ENCODE measurements at places on chromosomes 16 and 17. TPM values are rescaled to one million over a fixed set of nuclear protein-coding genes. Genes with fewer than 3 reads are reported as not detected.

DNA sequence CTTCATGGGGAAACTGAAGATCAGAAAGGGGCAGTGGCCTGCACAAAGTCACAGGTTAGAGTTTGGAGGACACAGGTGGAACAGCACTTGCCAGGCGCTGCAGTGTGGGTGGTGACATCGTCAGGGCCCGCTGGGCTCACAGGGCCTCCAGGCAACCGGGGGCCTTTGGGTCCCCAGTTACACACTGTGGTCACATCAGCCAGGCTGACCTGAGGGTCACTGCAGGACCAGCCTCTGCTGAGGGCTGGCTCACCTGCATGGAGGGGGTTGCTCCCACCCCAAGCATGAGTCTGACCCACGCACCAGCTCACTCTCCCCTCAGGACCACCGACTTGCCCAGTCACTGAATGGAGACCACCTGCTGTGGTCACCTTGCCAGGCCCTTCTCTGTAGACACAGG lies 17.0 kb downstream of the FOXN1 start:
- no peak for DNase-seq

DNA sequence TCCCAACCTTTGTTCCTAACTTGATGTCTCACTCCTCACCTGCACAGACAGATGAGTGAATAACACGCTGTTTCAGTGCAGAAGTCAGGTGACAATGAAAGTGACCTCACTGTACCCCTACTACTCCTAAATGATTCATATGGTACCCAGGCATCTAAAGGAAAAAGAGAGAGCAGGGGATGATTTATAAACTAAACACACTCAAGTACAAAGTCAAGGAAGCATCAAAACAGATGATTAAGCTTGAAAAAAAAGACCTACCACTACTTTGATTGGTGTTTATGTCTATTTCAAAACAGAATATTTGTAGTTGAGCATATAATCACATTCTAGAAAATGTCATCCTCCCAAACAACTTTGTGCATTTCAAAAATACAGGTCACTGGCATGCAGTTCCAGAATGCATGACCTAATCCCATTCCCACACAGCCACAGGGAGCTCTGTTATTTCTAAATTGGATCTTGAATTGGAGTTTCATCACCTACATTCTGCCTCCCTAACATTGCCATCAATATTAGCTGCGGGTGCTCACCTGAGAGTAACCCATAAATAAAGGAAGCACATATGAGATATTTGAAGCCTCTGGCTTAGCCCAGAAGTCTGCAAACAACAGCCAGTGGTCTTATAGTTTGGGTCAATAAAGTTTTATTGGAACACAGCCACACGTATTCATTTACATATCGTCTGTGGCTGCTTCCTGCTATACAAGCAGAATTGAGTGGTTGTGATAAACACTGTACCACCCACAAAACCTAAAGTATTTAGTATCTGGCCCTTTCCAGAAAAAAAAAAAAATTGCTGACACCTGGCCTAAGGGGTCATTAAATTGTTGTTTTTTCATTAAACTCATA lies 14.0 kb downstream of the HS3ST3A1 start:
- peak; percentile 44 for DNase-seq

DNA sequence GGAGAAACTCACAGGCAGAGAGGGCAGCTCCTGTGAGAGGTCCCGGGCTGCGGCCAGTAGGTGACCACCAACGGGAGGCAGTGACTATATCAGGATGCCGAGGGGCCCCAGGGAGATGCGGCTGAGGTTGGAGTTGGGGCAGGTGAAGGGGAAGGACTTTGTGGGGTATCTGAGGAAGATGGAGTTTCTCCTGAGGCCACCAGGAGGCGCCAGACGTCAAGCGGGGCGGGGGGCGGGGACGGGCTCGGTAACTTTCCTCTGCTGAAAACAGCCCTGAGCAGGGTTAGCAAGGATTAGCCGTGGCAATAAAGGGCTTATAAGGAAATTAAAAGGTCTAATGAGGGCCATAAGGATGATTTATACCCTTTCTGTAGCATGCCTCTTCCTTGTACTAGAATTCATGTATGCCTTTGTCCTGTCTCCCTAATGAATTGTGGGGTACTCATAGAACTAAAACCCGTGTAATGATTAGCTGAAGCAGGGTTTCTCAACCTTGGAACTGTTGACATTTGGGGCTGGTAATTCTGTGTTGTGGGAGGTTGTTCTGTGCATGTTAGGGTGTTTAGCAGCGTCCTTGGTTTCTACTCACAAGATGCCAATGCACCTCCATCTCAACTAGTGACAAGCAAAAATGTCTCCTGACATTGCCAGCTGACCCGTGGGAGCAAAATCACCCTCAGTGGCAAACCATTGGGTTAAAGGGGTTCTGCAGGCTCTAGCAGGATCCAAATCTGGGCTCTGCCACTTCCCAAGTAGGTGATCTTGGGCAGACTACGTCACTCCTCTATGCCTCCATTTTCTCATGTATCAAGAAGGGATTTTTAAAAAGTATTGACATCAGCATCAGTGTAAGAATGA lies 74.8 kb upstream of the GRIN2A start:
- no peak for DNase-seq

GRCh38 chr16:50573279-50573678 lies 25.1 kb downstream of the NKD1 start:
- no peak for DNase-seq

GRCh38 chr16:31487720-31488467 lies 5.0 kb downstream of the SLC5A2 start:
- DNase-seq, result no peak

- DNase-seq, result peak; percentile 47
Measured at GRCh38 chr16:51146256-51146924, 4.7 kb downstream of the SALL1 start.

- no peak for DNase-seq
Measured at GRCh38 chr17:1545618-1546017, 17.0 kb downstream of the PITPNA start.

- no peak for DNase-seq
Measured at GRCh38 chr16:77491091-77491490, 56.3 kb upstream of the ADAMTS18 start.

GRCh38 chr16:53948734-53949430 lies 244.9 kb downstream of the FTO start:
- DNase-seq, result no peak

- DNase-seq, result no peak
Measured at GRCh38 chr17:75596320-75597087, 8.9 kb downstream of the MYO15B start.

DNA sequence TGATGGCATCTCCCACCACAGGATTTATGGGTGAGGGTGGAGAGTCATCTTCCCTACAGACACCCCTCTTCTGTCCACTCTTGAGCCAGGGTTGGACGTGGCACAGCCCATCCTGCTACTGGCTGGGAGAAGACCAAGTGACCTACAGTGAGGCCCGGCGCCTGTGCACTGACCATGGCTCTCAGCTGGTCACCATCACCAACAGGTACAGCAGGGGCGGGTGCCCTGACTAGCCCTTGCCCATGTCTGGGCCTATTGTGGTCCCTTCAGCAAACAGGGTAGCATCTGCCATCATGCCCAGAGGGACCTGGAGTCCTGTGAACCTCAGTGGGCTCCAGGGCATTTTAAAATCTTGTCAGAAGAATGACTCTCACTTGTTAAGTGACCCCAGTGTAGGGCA lies 48.2 kb downstream of the MRC2 start:
- no peak for DNase-seq

DNA sequence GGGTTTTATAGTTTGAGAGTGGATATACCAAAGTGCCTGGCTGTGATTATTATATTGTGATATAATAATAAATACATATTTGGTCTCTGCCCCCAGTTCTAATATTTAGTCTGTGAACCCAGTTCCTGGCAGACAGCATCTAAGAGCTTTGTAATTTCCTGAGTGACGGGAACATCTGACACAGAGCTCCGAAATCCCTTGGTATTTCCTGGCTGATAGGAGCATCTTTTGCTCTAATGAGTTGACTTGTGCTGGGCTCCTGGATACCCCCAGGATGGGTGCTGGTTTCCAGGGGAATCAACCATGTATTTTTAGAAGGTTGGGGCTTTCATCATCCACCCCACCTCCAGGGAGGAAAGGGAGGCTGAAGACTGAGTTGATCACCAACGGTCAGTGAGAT lies 187.3 kb downstream of the CDH13 start:
- no peak for DNase-seq

- DNase-seq, result peak; percentile 27
Measured at GRCh38 chr16:85746460-85747215, 4.3 kb downstream of the C16orf74 start.

GRCh38 chr16:28300327-28300726 lies 8.0 kb downstream of the SBK1 start:
- no peak for DNase-seq

GRCh38 chr16:997440-998051 lies 16.0 kb downstream of the SOX8 start:
- peak; percentile 65 for DNase-seq

DNA sequence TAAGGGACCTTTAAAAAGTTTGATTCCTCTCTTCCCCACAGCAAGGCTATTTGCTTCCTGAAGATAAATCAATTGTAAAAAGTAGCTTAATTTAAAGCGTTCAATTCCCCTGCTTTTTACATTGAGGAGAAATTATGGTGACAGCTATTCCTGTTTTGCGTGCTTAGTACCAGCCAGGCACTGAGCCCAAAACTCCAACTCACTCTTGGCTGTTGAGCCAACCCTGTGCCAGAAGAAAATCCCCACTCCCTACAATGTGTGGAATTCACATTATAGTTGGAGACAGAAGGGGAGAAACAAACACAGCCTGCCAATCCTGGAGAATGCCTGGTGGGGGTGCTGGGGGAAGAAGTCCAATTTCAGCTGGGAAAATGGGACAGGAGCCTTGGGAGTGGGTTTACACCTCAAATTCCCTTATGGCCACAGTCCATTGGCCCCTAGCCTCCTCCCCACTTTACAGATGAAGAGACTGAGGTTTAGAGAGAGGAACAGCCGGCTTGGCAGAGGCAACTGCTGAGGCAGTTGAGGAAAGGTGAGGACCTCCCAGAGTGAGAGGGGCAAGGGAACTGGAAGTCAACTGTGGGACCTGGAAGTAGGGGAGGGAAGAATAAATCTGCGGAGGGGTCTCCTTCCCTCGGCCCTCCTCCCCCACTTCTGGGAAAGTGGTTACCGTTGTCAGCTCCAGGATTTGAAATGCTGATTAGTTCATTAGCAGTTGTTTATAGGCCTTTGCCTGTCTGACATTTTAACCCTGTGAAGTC lies 26.1 kb downstream of the CDH1 start:
- peak; percentile 26 for DNase-seq

GRCh38 chr17:3546997-3547396 lies 10.6 kb downstream of the TRPV3 start:
- DNase-seq, result no peak

Gene SLC46A1
- 6.6 TPM for total RNA-seq

Gene ARHGAP44
- total RNA-seq, result 0.51 TPM

Gene TNFSF13
- 1.3 TPM for total RNA-seq

Gene TNS4
- total RNA-seq, result not detected

Gene TLCD2
- 3.4 TPM for total RNA-seq

Gene DNASE1
- 8.2 TPM for total RNA-seq

Gene SCGB1C2
- not detected for total RNA-seq

Gene SDR42E1
- not detected for total RNA-seq

Gene RSKR
- 3.2 TPM for total RNA-seq

Gene GALNS
- 20.5 TPM for total RNA-seq

Gene KRTAP4-8
- total RNA-seq, result not detected

Gene KRT31
- not detected for total RNA-seq

Gene TPPP3
- not detected for total RNA-seq

All from HFFc6 (cell line).